ENCODE measurements at places on chromosomes 11 and 22.

DNA sequence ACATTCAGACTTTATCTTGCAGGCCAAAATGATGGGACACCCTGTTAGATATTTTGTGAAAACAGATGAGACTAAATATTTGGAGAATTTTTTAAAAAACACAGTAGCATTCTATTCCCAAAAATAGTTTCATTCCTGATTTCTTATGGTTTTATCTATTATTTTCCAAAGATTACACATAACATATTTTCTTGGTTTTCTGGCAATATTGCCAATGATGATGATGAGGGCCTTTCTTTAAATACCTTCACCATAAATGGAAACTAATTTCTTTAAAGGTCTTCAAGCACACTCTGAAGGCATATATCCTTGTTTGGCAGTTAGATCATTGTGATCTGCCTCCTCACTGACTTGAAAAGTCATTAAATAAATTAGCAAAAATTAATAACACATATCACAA, 522.3 kb upstream of the LUZP2 start:
- DNase-seq = no peak

DNA sequence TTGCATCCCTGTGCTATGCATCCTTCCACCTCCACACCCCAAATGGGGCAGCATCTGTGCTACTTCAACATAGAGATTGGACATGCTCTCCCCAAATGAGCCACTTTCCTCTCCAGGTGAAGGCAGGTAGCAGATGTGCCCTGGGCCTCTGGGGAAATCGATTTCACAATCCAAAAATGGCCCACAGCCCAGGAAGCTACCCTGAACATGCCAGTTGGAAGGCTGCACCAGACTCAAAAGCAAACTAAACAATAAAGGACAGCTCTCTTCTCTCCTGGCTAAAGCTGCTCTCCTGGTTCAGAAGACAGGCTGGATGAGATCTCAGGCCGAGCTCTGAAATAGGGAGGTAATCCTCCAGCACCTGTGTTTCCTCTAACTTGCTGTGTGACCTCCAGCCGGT, 19.7 kb downstream of the ISX start:
- DNase-seq = no peak

DNA sequence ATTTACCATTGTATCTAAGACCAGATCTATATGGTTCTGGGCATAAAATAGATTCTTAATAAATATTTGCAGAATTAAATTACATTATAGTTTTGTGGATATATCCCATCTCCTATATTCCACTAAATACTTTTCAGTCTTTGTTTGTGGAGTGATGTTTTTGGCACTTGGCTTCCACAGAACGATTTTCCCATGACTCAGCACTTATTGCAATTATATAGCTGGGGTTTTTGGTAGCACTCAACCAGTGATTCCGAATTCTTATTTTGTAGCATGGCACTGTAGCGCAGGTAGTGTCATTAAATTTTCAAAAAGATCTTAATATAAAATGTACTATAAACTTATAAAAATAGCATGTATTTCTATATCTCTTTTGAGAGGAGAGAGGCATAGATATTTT, 221.2 kb downstream of the TRPC6 start:
- DNase-seq = no peak

- no peak for DNase-seq
These were observed 74.6 kb upstream of the FAT3 start for GRCh38 chr11:92149996-92150395.

DNA sequence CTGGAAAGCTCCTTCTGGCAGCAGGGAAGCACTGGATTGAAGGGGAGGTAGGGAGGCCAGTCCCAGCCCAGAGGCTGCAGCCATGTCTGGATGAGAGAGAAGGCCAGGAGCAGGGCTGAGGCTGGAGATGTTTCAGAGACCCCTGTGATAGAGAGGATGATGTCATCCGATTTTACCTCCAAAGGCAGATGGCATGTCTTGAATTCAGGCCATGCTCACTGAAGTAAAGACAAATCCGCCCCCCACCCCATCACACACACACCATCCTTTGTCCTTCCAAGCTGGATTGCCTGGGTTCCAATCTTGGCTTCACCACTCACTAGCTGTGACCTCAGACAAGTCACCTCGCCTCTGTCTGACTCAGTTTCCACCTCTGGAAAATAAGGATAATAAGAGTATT, 47.2 kb downstream of the TP53I11 start:
- DNase-seq = no peak

GRCh38 chr11:130689222-130689908, 226.9 kb downstream of the SNX19 start:
- no peak for DNase-seq

- no peak for DNase-seq
These were observed 590.0 kb downstream of the METTL15 start for GRCh38 chr11:28697920-28698827.

DNA sequence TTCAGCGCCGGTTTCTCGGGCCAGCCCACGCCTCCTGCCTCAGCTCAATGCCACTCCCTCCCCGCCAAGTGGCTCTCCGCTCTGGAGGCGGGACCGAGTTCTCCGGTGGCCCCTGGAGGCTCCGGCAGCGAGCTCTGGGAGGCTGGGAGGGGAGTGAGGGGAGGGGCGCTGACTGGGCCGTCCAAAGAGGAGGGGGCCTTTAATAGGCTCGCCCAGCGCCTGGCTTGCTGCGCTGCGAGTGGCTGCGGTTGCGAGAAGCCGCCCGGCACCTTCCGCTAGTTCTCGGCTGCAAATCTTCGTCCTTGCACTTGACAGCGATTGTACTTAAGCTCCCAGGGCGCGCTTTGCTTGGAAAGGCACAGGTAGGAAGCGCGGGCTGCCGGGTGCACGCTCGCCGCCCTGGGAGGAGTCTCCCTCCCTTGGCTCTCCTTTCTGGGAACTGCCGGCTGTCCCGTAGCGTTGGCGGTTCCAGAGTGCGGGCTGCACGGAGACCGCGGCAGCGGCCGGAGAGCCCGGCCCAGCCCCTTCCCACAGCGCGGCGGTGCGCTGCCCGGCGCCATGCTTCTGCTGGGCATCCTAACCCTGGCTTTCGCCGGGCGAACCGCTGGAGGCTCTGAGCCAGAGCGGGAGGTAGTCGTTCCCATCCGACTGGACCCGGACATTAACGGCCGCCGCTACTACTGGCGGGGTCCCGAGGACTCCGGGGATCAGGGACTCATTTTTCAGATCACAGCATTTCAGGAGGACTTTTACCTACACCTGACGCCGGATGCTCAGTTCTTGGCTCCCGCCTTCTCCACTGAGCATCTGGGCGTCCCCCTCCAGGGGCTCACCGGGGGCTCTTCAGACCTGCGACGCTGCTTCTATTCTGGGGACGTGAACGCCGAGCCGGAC, at the start of gene ADAMTS15:
ADAMTS15 (plus strand) TSS at position 230 of the 894 bp plus-strand sequence; CDS start at position 559, 329 bp downstream.
- no peak for DNase-seq
